Lung (tissue), 17 donors: ENCODE measurements at places on chromosomes 11 and 22. TPM values are rescaled to one million over a fixed set of nuclear protein-coding genes. Genes with fewer than 3 reads are reported as not detected.

GRCh38 chr22:40535642-40536041 is 100.9 kb downstream of the MRTFA start:
- no peak for DNase-seq
- H3K27ac ChIP-seq, result no peak overlapping the region
- H3K4me1 ChIP-seq, result peaks cover 13% of the 10 kb centered on the region

- no peak overlapping the region for H3K4me3 ChIP-seq
- H3K4me1 ChIP-seq, result peaks cover 42% of the 10 kb centered on the region
- peak overlapping the region; percentile 55 for H3K27ac ChIP-seq
- H3K27me3 ChIP-seq, result no peaks in the 10 kb centered on the region
- no peaks in the 10 kb centered on the region for H3K36me3 ChIP-seq
These were observed 5.0 kb upstream of the SH3BP1 start for GRCh38 chr22:37634417-37634924.

GRCh38 chr11:59756558-59756840 is 1.3 kb downstream of the STX3 start:
- DNase-seq, result no peak

DNA sequence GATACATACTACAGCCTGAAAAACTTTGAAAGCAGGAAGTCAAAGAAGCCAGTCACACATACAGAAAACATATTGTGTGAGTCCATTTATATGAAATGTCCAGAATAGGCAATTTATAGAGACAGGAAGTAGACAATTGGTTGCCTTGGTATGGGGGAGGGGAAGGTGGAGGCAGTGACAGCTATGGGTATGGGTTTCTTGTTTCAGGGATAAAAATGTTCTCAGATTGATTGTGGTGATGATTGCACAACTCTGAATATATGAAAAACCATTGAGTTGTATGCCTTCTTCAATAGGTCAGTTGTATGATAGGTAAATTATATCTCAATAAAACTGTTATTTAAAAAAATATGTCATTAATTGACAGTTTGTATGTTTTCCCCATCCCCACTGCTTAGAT is 137.6 kb downstream of the SNX19 start:
- DNase-seq, result peak; percentile 65
- H3K27me3 ChIP-seq, result no peaks in the 10 kb centered on the region
- H3K27ac ChIP-seq, result no peak overlapping the region

- H3K27me3 ChIP-seq, result no peaks in the 10 kb centered on the region
- H3K4me3 ChIP-seq, result no peak overlapping the region
- H3K36me3 ChIP-seq, result no peaks in the 10 kb centered on the region
- DNase-seq, result no peak
- peak overlapping the region; percentile 61 for H3K27ac ChIP-seq
These were observed 10.4 kb upstream of the MRPL17 start for GRCh38 chr11:6693342-6694228.

- H3K4me3 ChIP-seq, result no peak overlapping the region
- H3K27ac ChIP-seq, result no peak overlapping the region
- no peak for DNase-seq
- H3K27me3 ChIP-seq, result no peaks in the 10 kb centered on the region
These were observed 8.8 kb downstream of the CLMP start for GRCh38 chr11:123186286-123186685.

The OSBP2 gene
- 1.4 TPM for polyA plus RNA-seq

DNA sequence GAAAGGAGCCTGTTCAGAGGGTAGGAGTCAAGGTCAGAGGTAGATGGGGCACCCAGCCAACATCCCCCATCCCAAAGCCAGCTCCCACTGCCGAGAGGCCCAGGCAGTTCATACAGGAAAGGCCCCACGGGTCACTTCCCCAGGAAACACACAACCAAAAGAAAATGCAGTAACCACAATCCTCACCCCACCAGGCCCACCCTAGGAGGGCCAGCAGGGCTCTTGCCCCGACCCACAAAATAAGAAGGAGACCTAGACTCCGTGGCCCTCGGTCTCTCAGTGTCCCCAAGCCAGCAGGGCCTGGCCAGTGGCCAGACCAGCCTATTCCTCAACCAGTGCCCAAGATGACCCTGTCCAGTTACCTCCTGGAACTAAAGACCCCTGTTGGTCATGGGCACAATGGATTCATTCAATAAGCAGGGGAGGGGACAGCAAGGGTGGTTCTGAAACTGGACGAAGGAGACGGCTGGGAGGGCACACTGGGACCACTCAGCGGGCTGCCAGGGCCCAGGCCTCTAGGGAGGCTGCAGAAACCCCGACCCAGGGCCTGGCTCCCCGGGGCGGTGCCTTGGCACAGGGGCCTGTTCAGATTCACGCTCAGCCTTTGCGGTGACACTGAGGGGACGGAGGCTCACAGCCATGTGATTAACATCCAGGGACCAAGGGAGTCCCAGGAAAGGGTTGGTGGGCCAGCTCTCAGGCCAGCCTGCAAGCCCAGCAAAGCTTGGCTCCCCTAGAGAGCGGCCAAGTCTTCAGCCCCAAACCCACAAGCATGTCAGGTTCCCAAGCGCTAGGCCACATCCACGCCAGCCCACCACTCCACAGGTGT is 5.5 kb downstream of the RAB3IL1 start:
- H3K27ac ChIP-seq, result no peak overlapping the region
- no peak for DNase-seq
- H3K27me3 ChIP-seq, result no peaks in the 10 kb centered on the region
- no peak overlapping the region for H3K4me3 ChIP-seq
- H3K36me3 ChIP-seq, result no peaks in the 10 kb centered on the region

The OR6X1 gene
- polyA plus RNA-seq, result not detected

DNA sequence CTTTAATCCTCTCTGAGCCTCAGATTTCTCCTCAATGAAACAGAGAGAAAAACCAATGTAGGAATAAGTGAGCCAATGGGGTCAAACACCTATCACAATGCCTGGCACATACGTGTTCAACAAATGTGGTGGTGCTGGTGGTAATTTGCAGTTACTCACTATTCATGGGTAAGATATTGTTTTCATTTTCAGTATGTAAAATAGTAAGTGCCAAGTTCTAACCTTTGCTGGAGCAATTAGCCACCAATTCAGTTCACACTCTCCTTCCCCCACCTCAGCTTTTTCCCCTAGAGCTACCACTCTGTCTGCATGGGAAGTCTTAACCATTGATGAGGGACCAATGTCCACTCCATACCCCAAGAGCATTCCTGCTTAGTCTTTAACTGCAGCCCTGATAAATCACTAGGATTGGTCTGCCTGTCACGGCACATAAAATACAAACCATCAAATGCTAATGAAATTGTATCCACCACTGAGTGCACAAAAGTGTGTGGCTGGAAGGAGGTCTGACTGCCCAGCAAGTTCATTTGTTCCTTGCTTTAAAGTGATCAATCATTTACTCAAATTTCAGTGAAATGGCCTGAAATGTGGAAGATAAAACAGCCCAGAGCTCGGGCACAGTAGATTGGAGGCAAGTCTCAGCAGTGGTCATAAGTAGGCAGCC is 187.4 kb upstream of the API5 start:
- H3K4me3 ChIP-seq, result no peak overlapping the region
- DNase-seq, result no peak
- no peaks in the 10 kb centered on the region for H3K36me3 ChIP-seq
- H3K4me1 ChIP-seq, result no peaks in the 10 kb centered on the region

GRCh38 chr11:69357458-69358397 is 63.8 kb downstream of the MYEOV start:
- no peaks in the 10 kb centered on the region for H3K36me3 ChIP-seq
- H3K27ac ChIP-seq, result no peak overlapping the region
- no peak overlapping the region for H3K4me3 ChIP-seq

The TRIM48 gene
- not detected for polyA plus RNA-seq

DNA sequence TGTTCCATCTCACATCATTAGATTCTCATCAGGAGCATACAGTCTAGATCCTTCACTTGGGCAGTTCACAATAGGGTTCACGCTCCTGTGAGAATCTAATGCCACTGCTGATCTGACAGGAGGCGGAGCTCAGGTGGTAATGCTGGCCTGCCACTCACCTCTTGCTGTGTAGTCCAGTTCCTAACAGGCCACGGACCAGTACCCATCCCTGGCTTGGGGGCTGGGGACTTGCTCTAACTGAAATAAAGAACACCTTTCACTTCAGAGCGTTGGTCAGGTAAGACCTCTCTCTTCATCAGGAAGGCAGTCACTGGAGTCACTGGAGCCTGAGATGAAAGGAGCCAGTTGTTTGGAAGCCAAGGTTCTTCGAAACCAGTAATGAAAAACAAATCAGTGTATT is 41.7 kb downstream of the PRMT3 start:
- H3K36me3 ChIP-seq, result no peaks in the 10 kb centered on the region
- no peak overlapping the region for H3K27ac ChIP-seq
- no peaks in the 10 kb centered on the region for H3K27me3 ChIP-seq
- no peak overlapping the region for H3K4me3 ChIP-seq
- DNase-seq, result no peak

The FAM180B gene
- 0.10 TPM for polyA plus RNA-seq

The CCDC81 gene
- 3.3 TPM for polyA plus RNA-seq

- no peaks in the 10 kb centered on the region for H3K4me1 ChIP-seq
- no peak overlapping the region for H3K4me3 ChIP-seq
- no peak overlapping the region for H3K27ac ChIP-seq
- H3K36me3 ChIP-seq, result no peaks in the 10 kb centered on the region
These were observed 7.1 kb downstream of the NLRX1 start for GRCh38 chr11:119175493-119176077.

The LDLRAD3 gene
- 2.2 TPM for polyA plus RNA-seq

- H3K4me3 ChIP-seq, result no peak overlapping the region
- no peak overlapping the region for H3K27ac ChIP-seq
- no peaks in the 10 kb centered on the region for H3K27me3 ChIP-seq
These were observed 10.7 kb downstream of the TBRG1 start for GRCh38 chr11:124633355-124633754.

DNA sequence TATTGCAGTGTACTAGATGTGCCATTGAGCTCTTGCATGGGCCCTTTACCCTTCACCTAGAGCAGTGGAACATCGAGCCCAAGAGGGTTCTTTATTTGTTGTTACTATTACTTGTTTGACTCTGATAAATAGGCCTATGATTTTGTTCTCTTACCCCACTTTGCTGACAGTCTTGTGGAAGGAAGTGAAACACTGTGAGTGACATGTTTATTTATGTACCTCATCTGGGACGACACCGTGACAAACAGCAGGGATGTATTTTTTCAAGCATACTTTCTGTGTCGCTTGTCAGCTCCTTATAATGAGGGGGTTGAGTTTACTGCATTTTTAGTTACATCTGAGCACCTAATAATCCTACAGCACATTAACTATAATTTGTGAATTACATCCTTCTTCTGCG is 1010.3 kb upstream of the TENM4 start:
- no peaks in the 10 kb centered on the region for H3K36me3 ChIP-seq
- no peak overlapping the region for H3K4me3 ChIP-seq
- no peaks in the 10 kb centered on the region for H3K4me1 ChIP-seq
- H3K27ac ChIP-seq, result no peak overlapping the region
- no peak for DNase-seq

- H3K36me3 ChIP-seq, result no peaks in the 10 kb centered on the region
- no peak overlapping the region for H3K27ac ChIP-seq
- no peaks in the 10 kb centered on the region for H3K27me3 ChIP-seq
- no peak overlapping the region for H3K4me3 ChIP-seq
- DNase-seq, result no peak
- no peaks in the 10 kb centered on the region for H3K4me1 ChIP-seq
These were observed 10.5 kb downstream of the ROBO4 start for GRCh38 chr11:124886978-124887666.

DNA sequence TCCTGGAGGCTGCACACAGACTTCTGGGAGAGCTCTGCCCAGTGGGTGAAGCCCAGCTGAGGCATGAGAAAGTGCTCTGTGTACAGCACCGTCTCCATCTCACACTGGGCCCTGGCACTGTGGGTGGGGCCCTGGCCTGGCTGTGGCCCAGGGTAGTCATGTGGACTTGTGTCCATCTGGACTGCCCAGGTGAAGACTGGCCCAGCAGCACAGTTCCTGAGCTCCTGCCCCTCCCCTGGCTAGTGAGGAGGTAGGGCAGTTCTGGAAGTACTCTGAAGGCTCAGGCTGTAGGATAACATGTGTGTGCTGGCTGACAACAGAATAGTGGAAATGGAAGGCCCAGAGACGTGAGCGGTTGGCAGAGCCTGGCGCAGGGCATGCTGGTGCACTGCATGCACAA is 35.4 kb downstream of the RSPH14 start:
- no peaks in the 10 kb centered on the region for H3K27me3 ChIP-seq
- no peak overlapping the region for H3K4me3 ChIP-seq
- H3K36me3 ChIP-seq, result no peaks in the 10 kb centered on the region
- no peak overlapping the region for H3K27ac ChIP-seq
- DNase-seq, result no peak
- H3K4me1 ChIP-seq, result no peaks in the 10 kb centered on the region

DNA sequence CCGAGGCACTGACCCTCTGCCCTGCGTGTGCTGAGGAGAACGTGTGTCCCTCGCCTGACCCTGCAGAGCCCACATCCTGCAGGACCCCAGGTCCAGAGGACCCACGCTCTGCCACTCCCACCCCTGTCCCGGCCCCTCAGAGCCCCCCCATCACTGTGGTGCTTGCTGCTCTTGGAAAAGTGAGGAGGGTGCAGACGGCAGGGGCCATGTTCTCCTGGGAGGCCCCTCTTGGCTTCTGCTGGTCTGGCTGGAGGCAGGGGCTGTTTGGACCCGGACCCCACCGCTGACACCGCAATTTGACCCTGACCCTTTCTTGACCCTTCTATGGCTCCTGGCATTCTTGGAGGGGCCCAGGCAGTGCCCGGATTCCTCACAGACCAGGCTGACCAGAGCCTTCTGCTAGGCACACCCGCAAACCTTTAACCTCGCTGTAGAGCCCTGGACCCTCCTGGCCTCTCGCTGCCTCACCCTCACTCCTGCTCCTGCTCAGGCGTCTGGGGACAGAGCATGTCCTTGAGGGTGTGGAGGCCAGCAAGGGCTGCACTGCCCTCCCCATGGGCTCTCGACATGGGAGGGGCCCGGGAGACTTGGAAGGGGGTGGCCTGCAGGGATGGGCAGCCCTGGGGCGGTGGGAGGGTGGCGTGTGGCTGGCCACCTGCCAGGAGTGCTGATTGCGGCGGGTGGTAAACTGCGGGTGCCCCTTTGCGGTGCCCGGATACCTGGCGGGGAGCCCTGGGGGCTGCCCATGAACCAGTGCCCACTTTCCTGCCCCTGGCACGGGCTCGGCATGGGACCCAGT is 37.0 kb upstream of the MUC5AC start:
- H3K27ac ChIP-seq, result no peak overlapping the region
- no peak for DNase-seq
- H3K4me3 ChIP-seq, result no peak overlapping the region

The BBOX1 gene
- polyA plus RNA-seq, result 0.27 TPM

DNA sequence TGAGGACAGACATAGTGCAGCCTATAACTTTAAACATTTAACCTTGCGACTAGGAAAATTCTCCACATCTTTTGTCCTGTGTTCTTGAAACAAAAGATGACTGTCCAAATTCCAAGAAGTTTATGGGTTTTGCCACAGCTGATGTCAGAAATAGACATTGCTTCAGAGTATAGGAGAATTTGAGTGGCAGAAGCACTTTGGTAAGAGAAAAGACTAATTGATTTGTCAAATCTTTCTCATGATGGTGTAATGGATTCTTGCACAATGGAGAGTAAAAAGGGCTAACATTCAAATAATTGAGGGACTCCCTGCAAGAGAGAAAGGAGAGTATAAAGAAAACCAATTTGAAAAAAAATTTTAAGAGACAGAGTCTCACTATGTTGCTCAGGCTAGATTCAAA is 25.3 kb downstream of the C11orf58 start:
- H3K27ac ChIP-seq, result no peak overlapping the region
- no peak overlapping the region for H3K4me3 ChIP-seq
- no peaks in the 10 kb centered on the region for H3K4me1 ChIP-seq
